ENCODE measurements at places on chromosomes 13 and 19.
A peak's percentile ranks its signal among the peaks of the same experiment; 100 is the strongest.

DNA sequence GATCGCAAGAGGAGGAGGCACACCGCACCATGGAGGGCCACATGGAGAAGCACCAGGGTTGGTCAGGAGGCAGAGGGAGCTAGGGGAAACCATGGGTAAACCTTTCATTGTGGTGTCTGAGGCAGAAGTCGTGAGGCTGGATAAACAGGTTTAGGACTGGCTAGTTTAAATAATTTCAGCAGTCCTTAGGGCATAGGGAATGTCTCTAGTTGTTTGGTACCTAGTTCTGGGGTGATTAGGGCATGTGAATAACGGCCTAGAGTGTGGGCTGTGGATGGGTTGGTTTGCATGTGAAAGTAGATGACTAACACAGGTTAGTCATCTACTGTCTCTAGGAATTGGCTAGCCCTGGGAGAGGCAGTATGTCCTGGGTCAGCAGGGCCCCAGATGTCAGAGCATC, 102.3 kb downstream of the STOML3 start:
- peak; percentile 9 for DNase-seq

- no peak for DNase-seq
Measured at GRCh38 chr13:107865318-107865575, 350.1 kb downstream of the LIG4 start.

DNA sequence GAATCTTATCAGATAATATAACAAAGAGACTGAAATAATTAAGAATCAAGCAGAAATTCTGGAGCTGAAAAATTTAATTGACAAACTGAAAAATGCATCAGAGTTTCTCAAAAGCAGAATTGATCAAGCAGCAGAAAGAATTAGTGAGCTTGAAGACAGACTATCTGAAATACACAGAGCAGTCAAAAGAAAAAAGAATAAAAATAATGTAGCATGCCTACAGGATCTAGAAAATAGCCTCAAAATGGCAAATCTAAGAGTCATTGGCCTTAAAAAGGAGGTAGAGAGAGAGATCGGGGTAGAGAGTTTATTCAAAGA, 39.2 kb downstream of the CAB39L start:
- DNase-seq, result no peak

DNA sequence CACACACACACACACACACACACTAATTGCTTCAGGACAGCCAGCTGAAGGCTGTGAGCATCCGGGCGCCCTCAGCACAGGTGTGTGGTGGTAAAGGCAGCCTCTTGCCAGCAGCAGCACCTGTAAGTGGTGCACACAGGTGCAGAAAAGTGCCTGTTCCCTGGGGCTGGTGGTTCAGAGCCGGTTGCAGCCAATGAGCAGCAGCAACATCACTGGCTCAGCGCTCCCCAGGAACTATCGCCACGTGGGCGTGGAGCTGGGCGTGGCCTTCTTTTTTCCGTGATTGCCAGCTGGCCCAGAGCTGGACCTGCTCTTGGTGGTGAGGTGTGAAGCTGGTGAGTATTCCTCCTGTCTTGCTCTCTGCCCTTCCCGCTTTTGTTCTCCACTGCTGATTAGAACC, at the start of gene NLRP5:
Gene NLRP5 (plus strand): TSS at position 289 of the 400 bp plus-strand sequence.
- no peak for DNase-seq

DNA sequence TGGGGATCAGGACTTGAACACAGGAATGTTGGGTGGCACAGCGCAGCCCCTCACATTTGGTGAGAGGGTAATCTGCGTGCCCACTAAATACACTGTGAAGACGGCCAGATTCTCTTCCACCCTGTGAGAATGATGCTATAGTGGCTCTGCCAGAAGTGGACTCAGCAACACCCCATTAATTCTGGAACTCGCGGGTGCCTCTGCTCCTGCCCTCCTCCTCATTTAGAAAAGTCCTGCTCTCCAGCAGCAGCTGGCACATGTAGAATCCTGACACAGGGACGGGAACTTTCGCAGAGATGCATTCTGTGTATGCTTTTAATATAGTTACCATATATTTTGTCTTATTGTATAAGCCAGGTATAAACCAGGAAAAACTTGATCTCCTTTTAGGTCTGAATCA, 57.3 kb downstream of the EFNB2 start:
- no peak for DNase-seq

- DNase-seq, result no peak
Measured at GRCh38 chr13:38462605-38463004, 113.0 kb downstream of the UFM1 start.

GRCh38 chr13:106377931-106378662, 157.4 kb downstream of the EFNB2 start:
- no peak for DNase-seq

- DNase-seq, result no peak
Measured at GRCh38 chr13:40933508-40934204, 85.5 kb downstream of the ELF1 start.
